ENCODE measurements at places on chromosomes 12 and 14.

DNA sequence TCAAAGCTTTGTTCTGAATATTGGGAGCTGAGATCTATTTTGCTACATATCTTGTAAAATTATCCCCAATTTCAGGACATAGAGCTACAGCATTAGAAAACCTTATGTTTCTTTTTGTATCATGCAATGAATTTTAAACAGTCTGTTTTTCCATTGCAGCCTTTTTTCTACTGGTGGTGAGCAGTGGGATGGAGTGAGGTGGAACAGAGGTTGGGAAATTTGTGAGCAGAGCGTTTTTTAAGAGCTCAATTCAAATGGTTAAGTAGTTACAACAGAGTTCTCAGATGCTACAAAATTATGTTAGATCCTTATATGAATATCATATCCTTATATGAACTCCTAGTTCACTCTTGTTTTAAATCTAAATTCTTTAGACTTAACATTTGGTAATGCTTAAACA is 139.0 kb upstream of the PLEKHG7 start:
- no peak for DNase-seq
- H3K36me3 ChIP-seq, result no peaks in the 10 kb centered on the region
- H3K4me1 ChIP-seq, result peaks cover 4% of the 10 kb centered on the region

- no peaks in the 10 kb centered on the region for H3K36me3 ChIP-seq
- H3K27me3 ChIP-seq, result no peaks in the 10 kb centered on the region
- H3K27ac ChIP-seq, result no peak overlapping the region
- H3K4me1 ChIP-seq, result no peaks in the 10 kb centered on the region
Measured at GRCh38 chr12:76810671-76811419, 46.9 kb downstream of the ZDHHC17 start.

- DNase-seq, result no peak
- no peak overlapping the region for H3K4me3 ChIP-seq
- H3K36me3 ChIP-seq, result no peaks in the 10 kb centered on the region
- no peaks in the 10 kb centered on the region for H3K27me3 ChIP-seq
- H3K4me1 ChIP-seq, result no peaks in the 10 kb centered on the region
Measured at GRCh38 chr14:85813040-85813439, 283.1 kb downstream of the FLRT2 start.

GRCh38 chr12:123465084-123465483 is 7.1 kb downstream of the SNRNP35 start:
- peaks cover 11% of the 10 kb centered on the region for H3K4me1 ChIP-seq
- no peak overlapping the region for H3K4me3 ChIP-seq
- no peak for DNase-seq
- H3K36me3 ChIP-seq, result peaks cover 35% of the 10 kb centered on the region

DNA sequence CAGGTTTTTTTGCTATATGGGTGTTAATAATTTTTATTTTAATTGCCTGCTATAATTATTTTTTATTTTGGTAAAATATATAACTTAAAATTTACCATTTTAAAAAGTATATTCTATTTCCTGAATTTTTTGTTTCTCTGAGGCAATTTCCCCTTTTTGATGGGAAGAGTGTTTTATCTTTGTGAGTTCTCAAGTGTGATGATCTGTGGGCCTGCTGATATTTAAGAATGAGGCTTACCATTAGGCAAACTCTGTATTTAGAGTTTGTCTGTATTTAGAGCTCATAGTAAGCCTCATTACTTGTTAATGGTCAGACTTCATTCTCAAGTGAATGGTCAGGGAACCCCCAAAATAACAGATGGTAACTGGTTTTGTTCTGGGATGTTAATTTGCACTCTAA is 48.0 kb downstream of the WNK1 start:
- DNase-seq, result no peak
- H3K4me3 ChIP-seq, result no peak overlapping the region
- no peaks in the 10 kb centered on the region for H3K27me3 ChIP-seq
- H3K36me3 ChIP-seq, result no peaks in the 10 kb centered on the region
- peaks cover 15% of the 10 kb centered on the region for H3K4me1 ChIP-seq

- H3K27ac ChIP-seq, result peak overlapping the region; percentile 20
- H3K36me3 ChIP-seq, result no peaks in the 10 kb centered on the region
- H3K4me1 ChIP-seq, result peaks cover 72% of the 10 kb centered on the region
- no peak overlapping the region for H3K4me3 ChIP-seq
Measured at GRCh38 chr14:61408498-61408897, 87.1 kb downstream of the PRKCH start.

DNA sequence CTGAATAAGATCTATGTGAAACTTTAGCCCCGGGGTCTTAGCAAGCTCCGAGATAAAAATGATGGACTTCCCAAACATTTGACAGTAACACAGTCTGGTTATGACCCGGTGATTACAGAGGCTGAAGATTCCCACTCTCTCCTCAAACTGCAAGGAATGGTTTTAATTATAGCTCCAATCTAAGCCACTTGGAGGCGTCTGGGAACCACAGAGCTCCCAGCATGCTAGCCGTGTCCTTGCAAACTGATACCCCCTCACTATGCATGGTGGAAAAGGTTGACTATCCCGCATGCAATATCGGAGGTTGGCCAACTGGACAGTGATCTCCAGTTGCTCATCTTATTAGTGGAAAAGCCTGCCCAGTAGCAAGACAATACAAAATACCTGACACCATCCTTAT is 76.5 kb upstream of the GRIN2B start:
- H3K36me3 ChIP-seq, result no peaks in the 10 kb centered on the region
- H3K27me3 ChIP-seq, result no peaks in the 10 kb centered on the region
- no peaks in the 10 kb centered on the region for H3K4me1 ChIP-seq
- H3K4me3 ChIP-seq, result no peak overlapping the region
- no peak for DNase-seq

- H3K27me3 ChIP-seq, result peaks cover 4% of the 10 kb centered on the region
- H3K4me3 ChIP-seq, result no peak overlapping the region
- H3K4me1 ChIP-seq, result no peaks in the 10 kb centered on the region
- H3K36me3 ChIP-seq, result no peaks in the 10 kb centered on the region
- H3K27ac ChIP-seq, result no peak overlapping the region
Measured at GRCh38 chr12:106291342-106291741, 11.2 kb upstream of the TCP11L2 start.

GRCh38 chr12:1531654-1532374 is 62.6 kb downstream of the FBXL14 start:
- H3K27me3 ChIP-seq, result peaks cover 24% of the 10 kb centered on the region
- H3K4me1 ChIP-seq, result peaks cover 13% of the 10 kb centered on the region
- H3K27ac ChIP-seq, result no peak overlapping the region
- peak overlapping the region; percentile 15 for H3K4me3 ChIP-seq
- no peak for DNase-seq
- no peaks in the 10 kb centered on the region for H3K36me3 ChIP-seq

DNA sequence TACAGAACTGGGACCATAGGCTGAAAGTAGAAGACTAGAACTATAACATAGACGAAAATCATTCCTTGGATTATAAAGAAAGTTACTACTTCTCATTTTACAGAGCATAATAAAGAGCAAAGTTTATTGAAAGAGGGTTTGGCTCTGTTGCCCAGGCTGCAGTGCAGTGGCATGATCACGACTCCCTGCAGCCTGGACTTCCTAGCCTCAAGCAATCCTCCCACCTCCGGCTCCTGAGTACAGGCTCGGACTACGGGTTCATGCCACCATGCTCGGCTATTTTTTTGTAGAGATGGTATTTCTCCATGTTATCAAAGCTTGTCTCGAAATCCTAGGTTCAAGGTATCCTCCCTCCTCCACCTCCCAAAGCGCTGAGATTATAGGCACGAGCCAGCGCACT is 190.1 kb upstream of the FOXG1 start:
- H3K36me3 ChIP-seq, result no peaks in the 10 kb centered on the region
- no peak for DNase-seq
- H3K4me3 ChIP-seq, result no peak overlapping the region
- no peaks in the 10 kb centered on the region for H3K4me1 ChIP-seq

GRCh38 chr12:65908147-65908546 is 83.9 kb downstream of the HMGA2 start:
- no peak overlapping the region for H3K27ac ChIP-seq
- H3K27me3 ChIP-seq, result no peaks in the 10 kb centered on the region
- H3K4me1 ChIP-seq, result no peaks in the 10 kb centered on the region
- no peak for DNase-seq
- no peaks in the 10 kb centered on the region for H3K36me3 ChIP-seq

GRCh38 chr14:64253672-64254071 is 40.5 kb downstream of the ESR2 start:
- H3K4me1 ChIP-seq, result no peaks in the 10 kb centered on the region
- H3K27ac ChIP-seq, result no peak overlapping the region
- H3K36me3 ChIP-seq, result no peaks in the 10 kb centered on the region

- H3K4me3 ChIP-seq, result no peak overlapping the region
- peaks cover 63% of the 10 kb centered on the region for H3K4me1 ChIP-seq
- no peaks in the 10 kb centered on the region for H3K27me3 ChIP-seq
- no peak overlapping the region for H3K27ac ChIP-seq
Measured at GRCh38 chr14:104786091-104786586, 9.4 kb downstream of the AKT1 start.

DNA sequence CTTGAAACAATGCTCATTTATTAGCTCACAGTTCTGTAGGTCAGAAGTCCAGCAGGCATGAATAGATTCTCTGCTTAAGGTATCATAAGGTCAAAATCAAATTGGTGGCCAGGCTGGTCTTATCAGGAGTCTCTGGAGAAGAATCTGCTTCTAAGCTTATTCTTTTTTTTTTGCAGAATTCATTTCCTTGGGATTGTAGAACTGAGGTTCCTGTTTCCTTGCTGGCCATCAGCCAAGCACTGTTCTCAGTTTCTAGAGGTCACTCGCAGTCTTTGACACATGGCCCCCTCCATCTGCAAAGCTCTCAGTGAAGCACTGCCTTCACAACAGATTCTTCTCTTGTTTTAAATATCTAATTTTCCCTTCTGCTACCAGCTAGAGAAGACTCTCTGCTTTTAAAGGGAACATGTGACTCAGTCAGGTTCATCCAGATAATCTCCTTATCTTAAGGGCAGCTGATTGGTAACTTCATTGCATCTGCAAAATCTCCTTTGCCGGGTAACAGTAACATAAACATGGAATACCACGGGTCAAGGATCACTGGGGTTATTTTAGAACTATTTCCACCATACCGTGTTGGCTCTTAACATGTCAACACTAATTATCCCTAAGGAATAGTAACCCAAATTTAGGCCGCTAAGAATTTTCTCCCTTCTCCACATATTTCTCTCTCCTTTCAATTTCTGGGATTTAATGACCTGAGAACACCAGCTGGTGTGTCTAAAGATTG is 25.3 kb downstream of the RHOJ start:
- no peak for DNase-seq
- no peaks in the 10 kb centered on the region for H3K36me3 ChIP-seq
- H3K4me3 ChIP-seq, result no peak overlapping the region
- H3K27me3 ChIP-seq, result no peaks in the 10 kb centered on the region
- no peak overlapping the region for H3K27ac ChIP-seq

GRCh38 chr12:4813741-4814140 is 93.5 kb downstream of the GALNT8 start:
- no peaks in the 10 kb centered on the region for H3K27me3 ChIP-seq
- no peak for DNase-seq
- H3K4me1 ChIP-seq, result peaks cover 12% of the 10 kb centered on the region
- no peak overlapping the region for H3K4me3 ChIP-seq
- no peaks in the 10 kb centered on the region for H3K36me3 ChIP-seq
- no peak overlapping the region for H3K27ac ChIP-seq

DNA sequence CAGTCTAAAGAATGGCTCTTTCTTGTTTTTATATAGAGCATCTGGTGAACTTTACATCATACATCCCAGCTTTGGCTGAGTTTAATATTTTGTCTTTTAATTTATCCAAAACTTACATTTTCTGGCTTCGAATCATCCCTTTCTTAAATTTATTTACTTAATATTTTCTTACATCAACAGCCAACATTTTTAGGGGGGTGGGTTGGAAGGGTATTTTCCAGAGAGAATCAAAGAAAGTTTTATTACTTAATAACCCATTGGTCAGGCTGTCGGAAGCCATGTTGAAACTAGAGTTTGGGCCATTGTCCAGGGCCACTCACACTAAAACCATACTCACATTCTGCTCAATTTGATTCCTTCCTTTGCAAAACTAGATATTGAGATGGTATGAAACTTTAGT is 220.2 kb downstream of the AEBP2 start:
- no peaks in the 10 kb centered on the region for H3K27me3 ChIP-seq
- no peak overlapping the region for H3K4me3 ChIP-seq
- DNase-seq, result no peak

DNA sequence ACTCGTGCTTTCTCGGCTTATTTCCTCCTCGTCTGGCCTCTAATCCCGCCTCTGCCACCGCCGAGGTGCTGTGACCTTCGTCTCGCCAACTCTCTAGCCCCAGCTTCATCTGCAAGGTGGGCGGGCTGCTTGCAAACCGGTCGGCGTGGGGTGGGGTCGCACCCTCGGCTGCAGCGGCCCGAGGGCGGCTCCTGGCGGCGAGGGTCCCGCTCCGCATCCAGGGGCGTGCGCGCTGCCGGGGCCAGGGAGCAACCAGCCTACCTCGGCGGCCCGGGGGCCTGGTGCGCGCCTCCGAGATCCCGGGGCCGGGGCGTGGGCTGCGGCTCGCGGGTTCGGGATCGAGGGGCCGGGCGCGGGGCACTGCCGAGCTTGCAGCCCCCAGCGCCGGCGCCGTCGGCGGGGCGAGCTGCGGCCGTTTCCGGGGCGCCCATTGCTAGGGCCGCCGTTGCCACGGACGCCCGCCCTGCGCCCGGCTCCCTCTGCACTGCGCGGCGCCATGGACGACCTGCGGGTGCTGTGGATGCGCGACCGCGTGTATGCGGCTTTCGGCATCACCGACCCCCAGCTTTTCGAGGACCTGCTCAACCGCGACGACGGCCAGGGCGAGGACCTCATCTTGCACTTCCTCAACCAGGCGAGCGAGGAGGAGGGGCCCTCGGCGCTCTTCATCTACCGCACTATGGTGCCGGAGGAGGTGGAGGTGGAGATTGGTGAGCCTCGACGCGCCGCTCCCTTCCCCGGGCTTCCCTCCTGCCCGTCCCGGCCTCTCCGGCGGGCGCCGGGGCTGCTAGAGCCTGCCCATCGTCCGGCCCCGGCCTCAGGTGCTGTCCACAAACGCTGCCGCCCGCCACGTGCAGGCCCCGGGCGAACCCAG is at the start of gene DNAH10:
Gene DNAH10 (plus strand): TSS at position 461 of the 874 bp plus-strand sequence. CDS start 36 bp downstream, at position 497.
- peak; percentile 22 for DNase-seq
- peak within 1 kb of the TSS; percentile 55 for H3K4me3 ChIP-seq
- no peaks in the 10 kb centered on the region for H3K4me1 ChIP-seq
- H3K36me3 ChIP-seq, result no peaks in the 10 kb centered on the region
- peaks cover 17% of the 10 kb centered on the region for H3K27me3 ChIP-seq
